Activated gamma-delta T cell treated with Interleukin-2 at 50 U/mL for 16 hours (primary cell): ENCODE measurements at places on chromosomes 12 and 14.

DNA sequence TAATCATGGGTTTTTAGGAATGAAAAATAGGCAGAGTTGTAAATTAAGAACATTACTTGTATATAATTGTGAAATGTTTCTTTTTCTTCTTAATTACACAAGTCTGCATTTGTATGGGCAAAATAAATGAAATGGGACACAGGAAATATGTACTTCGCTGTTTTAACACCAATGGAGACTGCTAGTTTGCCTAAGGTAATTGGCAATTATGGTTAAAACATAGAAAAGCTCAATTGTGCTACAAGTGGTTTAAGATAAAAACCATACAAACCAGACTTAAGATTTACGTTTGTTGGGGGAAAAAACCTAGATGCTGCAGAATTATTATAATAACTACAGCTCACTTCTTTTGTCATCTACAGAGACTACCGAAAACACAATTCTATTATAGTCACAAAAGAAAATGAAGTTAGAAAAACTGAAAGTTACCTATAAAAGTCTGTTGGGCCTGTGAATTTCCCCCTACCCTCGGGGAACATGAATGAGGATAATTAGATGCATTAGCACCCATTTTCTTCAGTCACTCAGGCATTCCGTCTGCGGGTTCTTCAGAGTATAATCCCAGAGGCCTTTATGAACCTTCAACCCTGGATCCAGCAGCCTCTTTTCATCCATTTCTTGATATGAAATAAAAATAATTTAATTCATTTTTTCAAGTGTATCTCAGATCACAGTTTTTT lies 37.2 kb downstream of the BTBD7 start:
- no peak for DNase-seq

DNA sequence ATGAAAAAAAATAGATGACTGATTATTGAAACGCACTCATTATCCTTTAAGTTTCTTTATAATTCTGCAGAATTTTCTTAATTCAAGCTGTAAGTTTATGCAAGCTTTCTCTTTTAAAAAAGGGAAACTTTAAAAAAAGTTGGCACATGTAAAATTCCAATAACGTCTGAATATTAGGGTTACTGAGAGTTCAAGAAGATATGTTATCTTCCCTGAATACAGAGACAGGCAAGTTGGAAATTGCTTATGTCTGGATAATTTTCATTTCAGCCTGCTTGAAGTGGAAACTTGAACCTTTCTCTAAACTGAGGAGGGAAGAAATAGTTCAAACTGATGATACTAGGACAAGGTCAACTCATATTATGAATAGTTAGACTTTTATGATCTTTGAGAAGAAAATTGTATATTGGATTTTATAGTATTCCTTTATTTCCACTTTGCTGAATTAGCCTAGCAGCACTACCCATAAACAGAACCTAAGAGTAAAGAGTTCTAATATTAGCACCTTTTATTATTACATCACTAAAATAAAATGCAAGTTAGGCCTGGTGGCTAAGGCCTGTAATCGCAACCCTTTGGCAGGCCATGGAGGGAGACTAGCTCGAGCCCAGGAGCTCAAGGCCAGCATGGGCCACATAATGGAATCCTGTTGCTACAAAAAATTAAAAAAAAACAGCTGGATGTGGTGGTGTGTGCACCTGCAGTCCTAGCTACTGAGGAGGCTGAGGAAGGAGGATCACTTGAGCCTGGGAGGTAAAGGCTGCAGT lies 288.0 kb downstream of the TRHDE start:
- no peak for DNase-seq

DNA sequence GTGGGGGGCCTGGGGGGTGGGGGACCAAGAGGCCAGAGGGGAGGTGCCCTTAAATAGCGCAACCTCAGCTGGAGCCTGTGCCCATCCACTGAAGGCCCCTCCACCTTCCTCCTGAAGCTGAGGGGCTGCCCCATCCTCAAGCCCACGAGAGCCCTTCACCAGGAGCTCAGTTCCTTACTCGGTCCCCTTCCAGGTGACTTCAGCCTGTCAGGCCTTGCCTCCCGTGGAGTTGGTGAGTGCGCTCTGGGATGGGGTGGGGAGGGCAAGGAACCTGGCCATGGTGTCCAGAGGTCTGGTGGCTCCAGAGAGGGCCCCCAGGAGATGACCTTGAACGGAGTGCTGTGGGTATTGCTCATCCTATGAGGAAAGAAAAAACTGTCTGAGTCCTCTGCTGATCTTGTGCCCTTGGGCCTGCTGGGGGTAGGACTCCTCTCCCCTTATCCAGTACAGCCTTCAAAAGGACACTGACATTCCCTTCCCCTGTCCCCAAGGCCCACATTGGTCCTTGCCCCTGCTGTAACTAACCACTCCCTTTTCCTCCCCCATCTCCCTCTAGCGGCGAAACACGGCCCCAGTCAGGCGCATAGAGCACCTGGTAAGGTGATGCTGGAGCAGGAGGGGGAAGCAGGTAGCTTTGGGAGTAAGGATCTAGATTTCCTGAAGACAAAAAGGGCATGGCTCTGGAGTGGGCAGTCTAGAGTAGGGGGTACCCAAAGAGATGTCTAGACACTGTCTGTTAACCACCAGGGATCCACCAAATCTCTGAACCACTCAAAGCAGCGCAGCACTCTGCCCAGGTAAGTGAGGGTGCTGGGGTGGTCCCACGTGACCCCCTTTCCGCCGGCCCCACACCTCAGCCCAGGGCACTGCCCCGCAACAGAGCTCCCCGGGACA lies 3.6 kb downstream of the TNS2 start:
- DNase-seq = peak; percentile 56

DNA sequence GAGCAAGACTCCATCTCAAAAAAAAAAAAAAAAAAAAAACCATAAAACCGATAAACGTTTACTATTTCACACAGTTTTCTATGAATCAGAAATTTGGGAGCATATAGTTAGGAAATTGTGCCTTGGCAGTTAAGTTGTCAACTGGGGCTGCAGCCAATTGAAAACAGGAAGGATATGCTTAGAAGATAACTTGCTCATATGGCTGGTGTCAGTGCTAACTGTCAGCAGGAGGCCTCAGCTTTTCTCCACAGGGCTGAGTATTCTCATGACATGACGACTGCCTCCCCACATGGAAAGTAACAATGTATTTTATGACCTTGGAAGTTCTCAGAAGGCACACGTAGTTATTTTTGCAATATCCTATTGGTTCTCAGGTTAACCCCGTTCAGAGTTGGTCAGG lies 29.6 kb upstream of the OR5AU1 start:
- no peak for DNase-seq

- no peak for DNase-seq
Measured at GRCh38 chr12:19763488-19763887, 324.2 kb downstream of the AEBP2 start.

- no peak for DNase-seq
Measured at GRCh38 chr12:1529862-1530591, 64.4 kb downstream of the FBXL14 start.

GRCh38 chr12:108641446-108642268 lies 8.0 kb upstream of the SELPLG start:
- DNase-seq = no peak

- no peak for DNase-seq
Measured at GRCh38 chr12:29695026-29695425, 88.7 kb downstream of the TMTC1 start.

DNA sequence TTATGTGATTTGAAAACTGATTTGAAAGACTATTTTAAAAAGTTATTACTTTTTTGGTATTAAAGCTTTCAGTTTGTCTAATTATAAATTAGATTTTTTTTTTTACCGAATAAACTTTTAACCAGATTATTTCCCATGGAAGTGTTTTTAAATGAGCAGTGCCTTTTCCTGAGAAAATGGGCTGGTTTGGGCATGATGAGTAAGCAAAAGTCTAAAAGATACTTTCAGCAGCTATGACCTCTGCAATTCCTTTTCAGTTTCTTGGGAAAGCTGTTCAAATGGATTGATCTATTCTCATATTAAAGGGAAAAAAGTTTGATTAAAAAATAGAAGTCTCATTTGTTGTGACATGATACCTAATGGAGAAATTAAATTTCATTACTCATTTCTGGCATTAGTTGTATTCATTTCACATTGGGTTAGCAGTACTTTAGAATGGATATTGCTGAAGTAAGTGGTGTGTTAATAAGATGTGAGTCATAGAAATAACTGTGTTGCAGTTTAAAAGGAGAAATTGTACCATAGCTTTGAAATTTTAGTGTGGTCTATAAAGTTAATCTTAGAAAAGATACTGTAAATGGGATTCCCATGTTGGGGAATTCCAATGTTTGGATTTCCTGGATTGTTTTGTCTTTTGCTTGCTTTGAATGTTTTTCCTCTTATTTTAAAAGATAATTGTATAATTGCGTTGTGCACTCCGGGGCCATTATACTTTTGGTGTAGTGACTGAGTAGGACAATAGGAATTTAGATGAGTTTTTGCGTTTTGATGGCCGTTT lies 21.0 kb downstream of the KTN1 start:
- DNase-seq = no peak

DNA sequence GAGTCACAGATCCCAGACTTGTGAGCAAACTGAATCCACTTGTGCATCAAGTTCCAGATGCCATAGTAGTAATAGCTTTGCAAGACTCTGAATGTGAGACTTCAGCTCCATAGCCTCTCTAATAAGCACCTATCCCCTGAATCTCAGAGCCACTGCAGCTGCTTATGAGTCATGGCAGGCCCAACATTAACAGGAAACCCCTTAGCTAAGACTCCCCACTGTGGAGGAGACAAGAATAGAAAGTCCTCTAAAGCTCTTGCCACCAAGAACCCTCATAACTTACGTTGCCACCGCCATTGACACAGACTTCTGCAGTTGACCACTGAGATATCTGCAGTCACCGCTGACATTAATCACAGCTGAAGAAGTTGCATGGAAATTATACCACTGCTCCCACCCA lies 62.9 kb upstream of the PDE3A start:
- DNase-seq = no peak

GRCh38 chr14:91332171-91332985 lies 85.2 kb downstream of the CCDC88C start:
- no peak for DNase-seq

DNA sequence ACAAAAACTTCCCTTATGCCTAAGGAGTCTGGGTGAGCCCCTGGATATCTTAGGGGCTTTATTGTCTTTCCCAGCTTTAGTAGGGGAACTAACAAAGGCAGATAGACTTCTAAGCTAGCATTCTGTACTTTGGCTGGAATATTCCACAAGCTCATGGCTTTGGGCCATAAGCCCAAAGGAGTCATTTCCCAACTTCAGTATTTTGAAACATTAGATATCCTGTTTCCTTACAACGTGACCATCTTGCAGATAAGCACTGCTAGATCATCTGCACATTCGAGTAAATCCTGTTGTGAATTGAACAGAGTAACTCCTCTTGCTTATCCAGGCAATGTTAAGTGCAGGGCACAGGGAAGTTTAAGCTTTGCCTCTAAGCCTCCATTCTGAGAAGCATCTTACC lies 70.6 kb upstream of the ACTN1 start:
- DNase-seq = no peak

DNA sequence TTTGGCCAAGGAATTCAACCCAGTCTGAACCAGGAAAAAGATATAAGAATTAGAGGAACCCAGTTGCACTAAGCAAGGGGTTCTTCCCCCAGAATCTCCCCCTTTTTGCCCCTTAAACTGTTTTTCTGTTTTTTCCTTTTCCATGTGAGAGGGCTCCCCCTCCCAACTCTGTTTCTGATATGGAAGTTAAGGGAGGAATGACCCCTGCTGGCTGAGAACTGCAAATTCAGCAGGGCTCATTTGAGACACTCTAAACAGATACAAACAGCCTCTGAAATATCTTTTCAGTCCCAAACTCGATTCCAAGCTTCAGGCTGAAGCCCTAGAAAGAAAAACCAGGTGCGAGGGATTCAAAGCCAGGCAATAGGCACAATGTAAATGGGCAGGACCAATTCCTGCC lies 132.7 kb downstream of the SLC41A2 start:
- DNase-seq = no peak

GRCh38 chr14:55976655-55977054 lies 141.6 kb upstream of the PELI2 start:
- no peak for DNase-seq

DNA sequence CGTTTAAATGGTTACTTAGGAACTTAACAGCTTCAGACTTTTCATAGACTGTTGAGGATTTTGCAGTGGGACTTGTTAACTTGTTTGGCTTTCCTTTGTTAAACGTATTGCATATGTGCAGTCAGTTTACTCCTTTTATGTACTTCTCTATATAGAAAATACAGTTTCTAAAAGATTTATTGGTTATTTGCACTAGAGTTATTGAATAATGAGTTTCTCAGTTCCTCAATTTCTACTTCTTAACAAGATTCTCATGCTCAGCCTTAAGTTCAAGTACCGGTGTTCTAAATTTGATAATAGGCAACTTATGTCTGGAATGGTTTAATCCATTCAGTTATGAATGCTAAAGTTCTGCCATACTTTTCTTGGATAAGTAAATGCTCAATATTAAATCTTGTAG lies 919 bp downstream of the PSMA3 start:
- no peak for DNase-seq

DNA sequence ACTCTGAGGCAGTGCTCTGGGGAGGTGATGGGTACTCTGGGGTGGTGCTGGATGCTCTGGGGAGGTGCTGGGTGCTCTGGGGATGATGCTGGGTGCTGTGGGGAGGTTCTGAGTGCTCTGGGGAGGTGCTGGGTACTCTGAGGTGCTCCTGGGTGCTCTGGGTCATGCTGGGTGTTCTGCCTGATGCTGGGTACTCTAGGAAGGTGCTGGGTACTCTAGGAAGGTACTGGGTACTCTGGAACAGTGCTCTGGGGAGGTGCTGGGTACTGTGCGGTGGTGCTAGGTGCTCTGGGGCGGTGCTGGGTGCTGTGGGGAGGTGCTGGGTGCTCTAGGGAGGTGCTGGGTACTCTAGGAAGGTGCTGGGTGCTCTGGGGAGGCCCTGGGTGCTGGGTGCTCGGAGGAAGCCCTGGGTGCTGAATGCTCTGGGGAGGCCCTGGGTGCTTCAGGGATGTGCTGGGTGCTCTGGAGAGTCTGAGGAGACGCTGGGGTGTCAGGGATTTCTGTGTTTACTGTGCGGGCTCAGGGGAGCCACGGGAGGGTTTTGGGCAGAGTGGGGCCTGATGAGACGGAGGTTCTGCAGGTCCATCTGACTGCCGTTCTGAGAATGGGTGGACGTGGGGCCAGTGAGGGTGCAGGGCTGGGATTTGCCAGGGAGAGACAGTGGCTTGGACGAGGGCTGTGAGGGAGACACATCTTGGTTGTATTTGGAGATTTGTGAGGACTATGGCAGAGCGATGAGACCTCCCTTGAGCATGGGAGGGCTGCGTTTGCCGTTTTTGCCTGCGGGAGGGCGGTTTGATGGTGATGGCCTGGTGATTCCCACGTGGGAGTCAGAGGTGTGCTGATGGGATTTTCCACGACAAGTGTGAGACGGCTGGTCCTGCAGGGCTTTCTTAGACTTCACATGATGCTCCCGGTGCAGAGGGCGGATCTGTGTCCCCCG lies 30.0 kb downstream of the MMP17 start:
- DNase-seq = no peak

DNA sequence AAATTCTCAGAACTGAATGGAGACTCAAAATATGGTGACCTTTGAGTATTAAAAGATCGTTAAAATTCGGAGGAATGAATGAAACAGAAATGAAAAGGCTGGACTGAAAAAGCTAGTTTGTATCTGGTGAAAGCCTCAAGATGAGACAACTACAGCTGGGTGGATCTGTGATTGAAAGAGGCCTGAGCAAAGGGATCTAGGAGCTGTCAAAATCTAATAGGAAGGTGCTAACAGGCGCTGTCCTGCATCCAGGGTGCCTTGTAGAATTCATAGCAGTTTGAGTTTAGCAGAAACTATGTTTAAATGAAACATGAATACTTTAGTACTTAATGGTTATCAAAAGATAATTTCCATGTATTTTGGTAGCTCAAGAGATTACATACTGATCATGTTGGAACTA lies 2.3 kb downstream of the YY1 start:
- no peak for DNase-seq

GRCh38 chr12:132362996-132363660 lies 33.7 kb upstream of the GALNT9 start:
- no peak for DNase-seq

- DNase-seq = no peak
Measured at GRCh38 chr14:23566112-23566777, 1.3 kb downstream of the AP1G2 start.
